ENCODE measurements at places on chromosomes 16 and 17.
A peak's percentile ranks its signal among the peaks of the same experiment; 100 is the strongest.

- no peak for DNase-seq
Measured at GRCh38 chr17:50386510-50386909, 10.8 kb downstream of the LRRC59 start.

DNA sequence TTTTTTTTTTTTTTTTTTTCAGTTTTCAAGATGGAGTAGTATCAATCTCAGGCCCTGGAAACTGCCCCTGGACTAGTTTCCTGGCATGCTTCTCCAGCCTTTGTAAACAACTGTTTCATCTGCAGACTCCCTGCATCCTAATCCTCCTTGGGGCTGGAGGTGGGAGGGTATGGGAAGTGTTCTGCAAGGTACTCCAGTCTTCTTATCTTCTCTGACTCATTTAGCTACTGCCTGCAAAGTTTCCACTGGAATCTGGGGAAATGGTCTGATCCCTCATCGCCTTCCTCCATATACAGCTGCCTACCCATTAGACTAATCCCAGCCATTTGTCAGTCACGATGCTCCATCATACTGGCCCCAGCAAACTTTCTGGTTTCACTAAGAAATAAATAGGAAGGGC lies 21.5 kb downstream of the COPZ2 start:
- DNase-seq = no peak

GRCh38 chr16:89061590-89062380 lies 31.9 kb upstream of the ACSF3 start:
- DNase-seq = no peak

- no peak for DNase-seq
Measured at GRCh38 chr17:17190188-17190587, 15.9 kb downstream of the PLD6 start.

- no peak for DNase-seq
Measured at GRCh38 chr16:2223942-2224486, 623 bp downstream of the E4F1 start.

DNA sequence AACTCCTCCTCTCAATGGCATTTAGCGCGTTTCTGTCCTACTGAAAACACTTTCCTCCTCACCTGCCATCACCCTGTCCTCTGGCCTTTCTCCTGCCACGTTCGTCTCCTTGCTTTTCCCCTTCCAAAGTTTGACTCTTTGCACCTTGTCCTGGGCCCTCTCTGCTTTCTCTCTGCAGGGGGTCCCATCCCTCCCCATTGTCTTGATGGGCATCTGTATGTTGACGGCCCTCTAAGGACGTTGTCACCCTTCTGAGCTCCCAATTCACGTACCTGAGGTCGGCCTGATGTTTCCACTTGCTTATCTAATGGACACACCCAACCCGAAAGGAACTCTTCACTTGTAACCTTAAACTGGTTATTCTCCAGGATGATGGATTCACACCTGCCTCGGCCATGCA lies 170.4 kb downstream of the WSCD1 start:
- no peak for DNase-seq

DNA sequence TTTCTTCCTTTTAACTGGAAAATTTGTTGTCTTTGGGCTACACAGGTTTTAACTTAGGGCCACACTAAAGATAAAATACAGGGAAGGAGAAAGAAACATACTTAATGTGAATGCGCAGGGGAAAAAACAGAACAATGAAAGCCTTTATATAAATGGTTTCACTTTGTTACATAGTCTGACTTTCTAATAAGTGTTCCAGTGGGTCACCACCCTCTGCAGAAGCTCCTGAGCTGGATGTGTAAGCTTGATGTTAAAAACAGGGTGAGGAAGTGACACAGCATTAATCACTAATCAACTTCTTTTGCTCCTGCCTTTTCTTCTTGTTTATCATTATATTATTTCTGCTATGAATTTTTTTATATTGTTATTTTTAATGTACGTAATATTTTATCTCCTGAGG lies 445.6 kb upstream of the CA10 start:
- no peak for DNase-seq

- no peak for DNase-seq
Measured at GRCh38 chr16:87165885-87166284, 151.3 kb downstream of the C16orf95 start.

GRCh38 chr17:35104844-35105450 lies 14.7 kb downstream of the RAD51D start:
- no peak for DNase-seq

DNA sequence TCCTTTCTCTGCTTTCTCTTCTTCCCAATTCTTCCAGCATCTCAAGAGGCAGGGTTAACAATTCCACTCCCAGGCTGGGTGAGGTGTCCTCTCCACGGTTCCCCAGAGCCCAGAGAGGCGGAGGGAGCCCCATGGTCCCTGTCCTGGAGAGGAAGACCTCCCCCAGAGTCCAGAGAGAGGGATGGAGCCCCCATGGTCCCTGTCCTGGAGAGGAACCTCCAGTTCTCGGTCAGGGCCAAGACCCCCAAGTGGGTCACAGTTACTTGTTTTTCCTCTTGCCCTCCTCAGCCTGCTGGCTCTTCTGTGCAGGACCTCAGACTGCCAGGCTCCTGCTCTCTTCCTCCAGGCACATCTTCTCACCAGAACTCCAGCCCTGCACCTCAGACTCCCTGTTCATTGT lies 135.2 kb downstream of the RPTOR start:
- DNase-seq = no peak

GRCh38 chr16:17476414-17477259 lies 5.9 kb upstream of the XYLT1 start:
- DNase-seq = peak; percentile 44

DNA sequence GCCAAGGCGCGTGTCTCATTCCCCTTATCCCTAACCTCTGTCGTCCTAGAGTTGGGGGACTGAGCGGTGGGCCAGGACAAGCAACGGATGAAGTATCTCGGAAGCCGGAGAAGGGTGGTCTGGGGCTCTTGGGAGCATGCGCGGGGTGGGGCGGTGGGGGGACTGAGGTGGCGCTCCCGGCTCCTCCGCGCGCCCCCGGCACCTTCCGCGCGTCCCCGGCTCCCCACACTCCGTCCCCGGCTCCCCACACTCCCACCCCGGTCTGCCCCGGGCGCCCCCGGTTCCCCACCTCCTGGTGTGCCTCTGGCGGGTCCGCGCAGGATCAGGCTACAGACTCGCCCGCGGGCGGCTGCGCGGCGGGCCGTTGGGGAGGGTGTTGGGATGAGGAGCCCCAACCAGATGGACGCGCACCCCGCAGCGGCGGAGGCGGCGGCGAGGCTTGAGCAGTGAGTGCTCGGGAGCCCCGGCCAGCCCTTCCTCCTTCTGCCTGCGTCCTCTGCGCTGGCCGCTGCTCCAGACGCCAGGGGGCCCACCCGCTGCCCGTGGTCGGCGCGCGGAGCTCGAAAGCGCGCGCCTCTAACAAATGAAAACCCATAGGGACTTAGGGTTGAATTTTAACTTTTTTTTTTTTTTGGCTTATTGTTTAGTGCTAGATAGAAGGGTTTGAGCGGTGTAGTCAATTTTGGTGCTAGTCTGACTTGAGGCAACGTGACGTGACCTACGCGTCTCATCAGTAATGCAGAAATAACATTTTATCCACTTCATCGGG lies 5.6 kb upstream of the CRYM start:
- DNase-seq = no peak

GRCh38 chr17:35089586-35090296 lies 26.2 kb upstream of the RFFL start:
- no peak for DNase-seq

GRCh38 chr17:71099003-71099714 lies 929.8 kb downstream of the KCNJ2 start:
- no peak for DNase-seq

- DNase-seq = no peak
Measured at GRCh38 chr16:9275377-9275776, 183.9 kb downstream of the HAPSTR1 start.

- DNase-seq = no peak
Measured at GRCh38 chr16:12235110-12235509, 258.6 kb downstream of the SNX29 start.

- no peak for DNase-seq
Measured at GRCh38 chr16:19882186-19882585, 2.5 kb downstream of the GPRC5B start.

DNA sequence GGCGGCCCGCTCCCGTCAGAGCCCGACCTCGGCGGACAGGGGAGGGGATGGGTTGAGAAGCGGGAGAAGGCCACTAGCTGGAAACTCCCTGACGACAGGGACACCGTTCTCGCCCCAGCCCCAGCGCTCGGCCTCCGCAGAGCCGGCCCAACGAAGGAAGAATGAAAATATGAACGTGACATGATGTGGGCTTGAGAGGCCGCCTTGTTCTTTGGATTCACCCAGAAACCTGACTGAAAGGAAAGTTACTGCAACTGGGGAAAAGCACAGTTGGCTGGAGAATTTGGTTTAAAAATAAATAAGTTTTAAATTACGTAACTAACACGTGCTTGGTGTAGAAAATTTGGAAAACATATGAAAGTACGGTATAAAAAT lies 21.1 kb downstream of the NPTX1 start:
- DNase-seq = no peak

DNA sequence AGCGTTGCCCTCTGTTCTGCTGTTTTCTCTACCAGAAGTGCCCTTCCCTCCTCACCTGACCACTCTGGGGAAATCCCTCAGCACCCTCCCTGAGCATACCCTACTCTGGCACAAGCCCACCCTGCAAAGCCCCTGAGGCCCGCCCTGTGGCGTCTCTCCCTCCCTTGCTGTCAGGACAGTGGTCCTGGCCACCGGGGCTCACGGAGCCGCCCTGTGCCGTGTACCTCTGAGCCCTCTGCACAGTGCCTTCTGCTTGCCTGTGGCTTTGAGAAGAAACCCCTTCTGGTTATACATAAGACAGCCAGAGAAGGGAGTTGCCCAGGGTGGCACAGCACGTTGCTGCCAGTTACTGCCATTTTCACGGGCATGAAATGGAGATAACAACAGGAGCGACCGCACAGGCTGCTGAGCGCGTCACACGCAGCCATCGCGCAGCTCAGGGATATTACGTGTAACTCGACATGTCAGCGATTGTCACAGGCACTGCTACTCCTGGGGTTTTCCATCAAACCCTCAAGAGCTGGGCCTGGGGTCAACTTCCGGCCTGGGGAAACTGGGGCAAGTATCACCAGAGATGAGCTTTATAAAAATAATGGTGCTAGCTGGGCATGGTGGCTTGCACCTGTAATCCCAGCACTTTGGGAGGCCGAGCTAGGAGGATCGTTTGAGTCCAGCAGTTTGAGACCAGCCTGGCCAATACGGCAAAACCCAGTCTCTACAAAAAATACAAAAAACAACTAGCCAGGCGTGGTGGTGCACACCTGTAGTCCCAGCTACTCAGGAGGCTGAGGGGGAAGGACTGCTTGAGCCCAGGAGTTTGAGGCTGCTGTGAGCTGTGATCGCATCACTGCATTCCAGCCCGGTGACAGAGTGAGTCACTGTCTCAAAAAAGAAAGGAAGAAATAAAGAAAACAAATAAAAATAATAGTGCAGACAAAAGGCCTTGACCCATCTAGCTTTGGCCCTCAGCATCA lies 14.8 kb downstream of the SCGB1C2 start:
- DNase-seq = no peak

DNA sequence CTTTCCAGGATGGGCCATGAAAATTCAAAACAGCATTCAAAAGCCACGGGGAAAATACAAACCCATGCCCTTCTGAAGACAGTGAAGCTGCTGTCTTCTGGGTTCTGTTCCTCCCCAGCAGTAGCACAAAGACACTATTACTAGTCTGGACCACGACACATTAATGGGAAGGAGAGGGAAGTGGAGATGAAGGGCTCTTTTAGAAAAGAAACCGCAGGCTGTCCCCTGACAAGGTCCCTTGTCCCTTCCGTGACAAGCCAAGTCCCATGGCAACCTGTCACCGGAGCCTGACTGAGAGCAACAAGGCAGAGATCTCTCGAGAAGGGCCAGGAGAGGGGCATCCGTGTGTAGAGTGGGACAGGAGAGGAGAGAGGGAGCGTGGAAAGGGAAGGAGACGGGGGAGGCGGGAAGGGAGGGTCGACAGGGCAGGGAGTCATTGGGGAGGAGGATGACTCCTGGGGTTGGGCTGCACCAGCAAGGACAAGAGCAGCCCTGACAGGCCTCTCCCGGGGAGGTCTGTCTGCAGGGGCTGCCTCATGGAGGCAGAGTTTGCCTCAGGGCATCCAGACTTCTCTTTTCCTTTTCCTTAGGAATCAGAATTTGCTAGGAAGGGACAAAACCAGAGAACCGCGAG lies 436.2 kb downstream of the SLC39A11 start:
- DNase-seq = no peak

GRCh38 chr17:79836510-79836971 lies 2.7 kb downstream of the CBX4 start:
- no peak for DNase-seq

GRCh38 chr16:87418644-87419043 lies 26.5 kb downstream of the MAP1LC3B start:
- DNase-seq = no peak

- no peak for DNase-seq
Measured at GRCh38 chr17:56992364-56992763, 14.4 kb downstream of the SCPEP1 start.

DNA sequence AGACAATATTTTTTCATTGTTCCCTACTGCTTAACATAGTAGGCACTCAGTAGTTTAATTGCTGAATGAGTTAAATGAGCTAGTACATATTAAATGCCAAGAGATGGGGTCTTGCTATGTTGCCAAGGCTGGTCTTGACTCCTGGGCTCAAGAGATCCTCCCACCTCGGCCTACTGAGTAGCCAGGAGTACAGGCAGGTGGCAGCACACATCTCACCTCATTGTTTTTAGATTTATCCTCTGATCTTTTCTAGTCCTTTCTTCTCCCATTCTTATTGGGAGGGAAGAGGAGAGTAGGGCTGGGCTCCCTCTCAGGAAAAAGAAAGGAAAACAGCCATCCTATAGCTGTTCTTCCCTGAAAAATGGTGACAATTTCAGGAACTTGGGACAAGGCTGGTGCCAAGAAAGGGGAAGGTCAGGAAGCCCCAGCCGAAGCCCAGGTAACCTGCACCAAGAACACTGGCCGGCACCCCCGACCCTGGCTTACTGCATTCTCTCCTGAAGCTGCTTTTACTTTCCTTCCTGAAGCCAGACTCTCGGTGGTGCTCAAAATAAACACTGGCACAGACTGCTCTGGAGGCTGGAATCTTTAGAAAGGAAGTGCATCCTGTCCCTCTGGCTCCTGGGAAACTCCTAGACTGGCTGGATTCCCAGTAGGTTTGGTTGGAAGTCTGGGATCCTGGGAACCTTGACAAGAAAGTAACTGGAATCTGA lies 2.7 kb downstream of the TNFAIP1 start:
- no peak for DNase-seq

DNA sequence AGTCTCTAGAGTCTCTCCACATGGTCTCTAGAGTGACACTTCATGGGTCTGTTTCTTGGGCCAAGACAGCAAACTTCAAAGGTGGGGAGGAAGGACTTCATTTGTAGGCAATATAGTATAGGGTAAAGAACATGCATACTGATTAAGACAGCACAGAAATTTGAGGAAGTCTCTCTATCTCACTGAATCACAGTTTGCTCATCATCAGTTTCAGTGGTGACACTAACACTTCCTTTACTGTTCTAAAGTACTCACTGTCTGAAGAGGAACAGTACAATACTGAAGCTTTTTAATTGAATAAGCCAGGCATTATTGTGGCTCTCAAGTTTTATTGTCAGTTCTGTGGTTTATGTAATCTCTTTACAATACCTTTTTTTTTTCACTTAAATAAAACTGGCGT lies 656.4 kb upstream of the CDH8 start:
- no peak for DNase-seq

GRCh38 chr17:7478276-7479212 lies 887 bp downstream of the ZBTB4 start:
- peak; percentile 8 for DNase-seq

All from NCI-H1105 (cell line).